ENCODE measurements at places on chromosomes 12 and 14.
A peak's percentile ranks its signal among the peaks of the same experiment; 100 is the strongest.

GRCh38 chr12:109510196-109510595, 32.8 kb downstream of the UBE3B start:
- DNase-seq = no peak

DNA sequence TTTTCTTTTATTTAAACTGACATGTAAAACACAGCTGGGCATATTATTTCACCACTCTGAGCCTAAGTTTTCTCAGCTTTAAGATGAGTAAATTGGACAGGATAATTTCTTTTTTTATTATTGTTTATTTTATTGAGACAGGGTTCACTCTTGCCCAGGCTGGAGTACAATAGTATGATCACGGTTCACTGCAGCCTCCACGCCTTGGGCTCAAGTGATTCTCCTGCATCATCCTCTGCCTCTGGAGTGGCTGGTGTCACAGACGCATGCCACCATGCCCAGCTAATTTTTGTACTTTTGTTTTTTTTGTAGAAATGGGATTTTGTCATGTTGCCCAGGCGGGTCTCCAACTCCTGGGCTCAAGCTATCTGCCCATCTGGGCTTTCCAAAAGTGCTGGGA, 12.7 kb downstream of the BMAL2 start:
- DNase-seq = no peak

DNA sequence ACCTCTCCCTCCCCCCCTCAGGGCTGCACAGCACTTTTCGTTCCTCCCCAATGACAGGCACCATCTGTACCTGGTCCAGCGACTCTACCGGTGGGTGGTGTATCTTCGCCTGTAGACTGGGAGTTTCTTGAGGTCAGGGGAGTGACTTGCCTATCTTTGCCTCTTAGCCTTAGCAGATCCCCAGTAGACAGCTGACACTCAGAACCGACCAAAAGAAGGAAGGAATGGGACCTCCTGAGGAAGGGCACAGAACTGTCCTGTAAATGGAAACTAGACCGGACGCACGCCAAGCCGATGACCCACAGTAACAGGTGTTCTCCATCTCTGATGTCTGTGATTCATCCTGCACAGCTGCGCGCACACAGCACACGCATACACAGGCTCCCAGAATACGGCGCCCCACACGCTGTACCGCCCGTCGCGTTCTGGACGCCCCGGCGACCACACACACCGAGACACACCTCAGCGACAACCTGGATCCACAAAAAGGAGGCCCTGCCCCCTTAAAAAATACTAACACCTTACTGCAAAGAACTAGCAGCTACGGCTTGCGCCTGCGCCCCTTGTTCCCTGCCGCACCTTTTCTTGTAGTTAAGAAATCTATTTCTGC, 673 bp upstream of the TTC9 start:
- peak; percentile 30 for DNase-seq

- peak; percentile 47 for DNase-seq
Observed at GRCh38 chr14:75702616-75703261, 41.7 kb downstream of the TTLL5 start.

- no peak for DNase-seq
Observed at GRCh38 chr12:63905544-63905943, 61.0 kb downstream of the SRGAP1 start.

GRCh38 chr12:15852383-15852782, 29.8 kb upstream of the STRAP start:
- DNase-seq = peak; percentile 87

DNA sequence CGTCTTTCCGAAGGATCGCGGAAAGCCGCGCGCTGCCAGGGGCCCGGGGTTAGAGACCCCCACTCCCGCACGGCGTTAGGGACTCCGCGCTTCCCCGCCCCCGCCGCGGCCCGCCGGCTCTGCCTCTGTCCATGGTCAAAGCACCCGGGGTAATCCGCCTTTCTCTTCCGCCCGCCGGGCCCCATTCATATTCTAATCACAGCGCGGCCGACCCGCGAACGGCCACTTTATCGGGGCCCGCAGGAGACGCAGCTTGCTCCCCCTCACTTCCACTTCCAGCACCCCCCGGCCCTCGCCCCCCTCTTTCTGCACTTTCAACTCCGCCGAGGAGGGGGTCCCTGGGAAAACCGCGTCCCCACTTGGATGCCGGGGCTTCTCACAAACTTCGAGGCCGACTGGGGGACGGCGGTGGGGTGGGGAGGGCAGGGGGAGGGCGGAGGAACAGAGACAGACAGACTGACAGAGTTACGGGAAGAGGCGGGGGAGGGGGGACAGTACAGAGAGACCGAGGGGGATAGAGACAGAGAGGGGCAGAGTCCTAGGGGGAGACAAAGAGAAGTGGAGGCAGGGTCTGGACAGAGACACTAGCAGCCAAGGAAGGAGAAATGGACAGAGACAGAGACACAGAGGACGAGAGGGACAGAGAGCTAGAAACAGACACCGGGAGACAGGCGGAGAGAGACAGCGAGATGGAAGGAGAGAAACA, 1.1 kb upstream of the RFX4 start:
- DNase-seq = peak; percentile 25

DNA sequence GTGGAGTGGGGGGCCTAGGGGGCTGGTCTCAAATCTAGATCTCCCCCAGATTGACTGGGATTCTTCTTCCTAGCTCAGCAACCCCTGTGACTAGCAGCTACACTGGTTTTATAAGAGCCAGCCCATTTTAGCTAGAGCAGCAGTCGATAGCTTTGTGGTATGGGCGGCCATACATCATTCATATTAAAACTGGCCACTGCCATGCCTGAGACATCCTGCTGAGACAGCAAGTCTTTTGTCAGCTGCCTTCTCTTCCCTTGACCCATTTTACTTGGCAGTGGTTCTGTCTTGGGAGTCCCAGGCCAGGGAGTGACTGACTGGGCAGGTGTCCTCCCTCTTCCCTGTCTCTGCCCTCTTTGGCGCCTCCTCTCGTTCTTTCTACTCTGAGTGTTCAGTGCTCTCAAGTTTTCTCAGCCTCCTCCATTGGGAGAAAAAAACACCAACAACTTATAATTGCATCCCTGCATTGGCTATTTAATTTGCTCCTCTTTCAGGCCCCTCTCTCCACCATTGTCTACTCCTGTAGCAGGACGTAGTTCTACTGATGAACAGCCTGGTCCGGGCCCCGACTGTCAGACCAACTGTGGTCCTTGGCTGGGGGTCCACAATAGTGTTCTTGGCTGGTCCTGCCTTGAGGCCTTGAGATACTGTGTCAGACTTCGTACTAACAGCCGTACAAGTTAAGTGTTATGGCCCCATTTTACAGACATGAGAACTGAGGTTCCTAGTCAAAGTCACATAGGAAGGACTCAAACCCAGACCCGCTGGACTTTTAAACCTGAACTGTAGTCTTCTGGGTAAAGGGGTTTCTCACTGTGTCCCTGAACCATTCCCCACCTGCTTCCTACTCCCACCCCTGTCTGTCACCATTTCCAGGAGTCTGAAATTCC, 18.3 kb upstream of the JDP2 start:
- DNase-seq = no peak

GRCh38 chr12:105358789-105359188, 28.3 kb downstream of the C12orf75 start:
- DNase-seq = no peak

DNA sequence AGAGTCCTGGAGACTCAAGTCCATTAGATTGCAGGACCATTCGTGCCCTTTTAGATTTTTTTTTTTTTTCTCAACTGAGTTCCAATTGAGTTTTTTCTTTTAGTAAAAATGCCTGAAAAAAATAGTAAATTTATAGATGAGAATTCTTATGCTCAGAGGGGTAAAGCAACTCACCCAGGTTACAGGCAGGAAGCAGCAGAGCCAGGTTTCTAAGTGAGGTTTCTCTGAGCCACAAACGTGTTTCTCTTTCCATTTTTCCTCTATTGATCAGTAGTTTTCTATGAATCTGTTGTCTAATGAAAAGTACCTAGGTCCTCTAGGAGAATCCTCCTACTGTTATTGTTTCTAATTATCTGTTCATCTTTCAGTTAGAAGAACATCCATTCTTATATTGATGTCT, 66.4 kb upstream of the C12orf71 start:
- DNase-seq = no peak

GRCh38 chr14:85316701-85317410, 213.1 kb upstream of the FLRT2 start:
- no peak for DNase-seq

- no peak for DNase-seq
Observed at GRCh38 chr12:9650151-9650576, 19.3 kb upstream of the CLEC2D start.

- DNase-seq = no peak
Observed at GRCh38 chr12:130592641-130593040, 123.5 kb downstream of the RIMBP2 start.

DNA sequence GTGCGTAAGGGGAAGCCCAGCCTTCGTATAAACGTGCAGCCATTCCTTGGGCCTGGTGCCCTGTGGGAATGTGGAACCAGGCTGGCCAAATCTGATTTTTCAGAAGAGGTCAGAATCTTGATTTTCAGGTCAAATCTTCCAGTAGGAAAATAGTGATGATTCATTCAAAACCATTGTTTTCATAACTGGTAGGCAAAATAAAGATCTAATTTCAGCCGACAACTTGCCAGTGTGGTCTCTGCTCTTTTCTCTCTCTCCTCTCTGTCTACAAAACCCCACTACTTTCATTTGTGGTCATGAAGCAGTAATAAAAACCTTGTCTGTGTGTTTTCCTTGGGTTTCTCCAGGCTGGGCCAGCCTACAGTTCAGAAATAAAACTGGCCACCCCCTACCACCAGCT, 135.1 kb downstream of the RBM19 start:
- peak; percentile 41 for DNase-seq

GRCh38 chr14:67536087-67536486, 3.0 kb downstream of the PLEKHH1 start:
- no peak for DNase-seq

GRCh38 chr14:54498095-54498531, 9.3 kb upstream of the GMFB start:
- DNase-seq = no peak

- no peak for DNase-seq
Observed at GRCh38 chr14:69313176-69313575, 53.2 kb downstream of the GALNT16 start.

DNA sequence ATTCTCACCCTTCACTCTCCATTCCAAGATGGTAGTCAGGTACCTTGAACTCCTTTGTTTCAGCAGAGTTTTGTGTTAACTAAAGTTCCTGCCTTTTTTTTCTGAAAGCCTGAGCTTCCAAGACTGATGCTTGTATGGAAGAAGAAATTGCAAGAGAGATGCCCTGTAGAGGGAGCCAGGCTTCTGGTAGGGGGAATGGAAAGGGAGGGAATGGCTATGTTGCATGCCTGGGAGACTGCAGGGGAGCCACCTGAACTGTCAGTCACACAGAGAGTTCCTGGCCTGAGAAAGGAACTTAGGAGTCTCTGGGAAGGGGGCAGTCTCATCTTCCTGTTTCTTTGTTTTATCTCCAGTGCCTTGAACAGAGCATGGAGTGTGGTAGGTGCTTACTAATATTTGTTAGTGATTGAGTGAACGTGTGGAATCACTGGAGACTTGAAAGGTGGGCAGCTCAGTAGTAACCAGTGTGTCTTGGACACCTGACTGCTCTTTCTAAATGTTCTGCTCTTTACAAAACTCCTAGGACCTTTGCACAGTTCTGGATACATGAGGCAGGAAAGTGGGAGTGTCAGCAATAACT, 132.2 kb downstream of the ANO4 start:
- DNase-seq = peak; percentile 46

DNA sequence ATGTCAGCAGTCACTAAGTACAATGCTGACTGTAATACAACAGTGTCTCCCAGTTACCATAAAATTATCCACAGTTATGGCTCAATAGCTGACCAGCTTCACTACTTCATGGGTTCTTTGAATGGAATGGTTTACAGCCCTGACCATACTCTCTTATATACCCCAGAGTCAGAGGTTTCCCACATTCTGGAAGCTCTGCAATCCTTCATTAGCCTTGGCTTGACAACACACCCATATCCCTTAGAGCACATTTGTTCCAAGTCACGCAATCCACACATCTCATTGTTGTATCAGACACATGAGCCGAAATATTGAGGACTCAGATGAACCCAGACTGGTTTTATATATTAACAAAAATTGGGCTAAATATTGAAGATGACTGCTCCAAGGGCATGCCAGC, 209.4 kb upstream of the PLXNC1 start:
- no peak for DNase-seq

GRCh38 chr14:43671716-43672485, 835.2 kb downstream of the FSCB start:
- DNase-seq = no peak

- DNase-seq = no peak
Observed at GRCh38 chr14:59166258-59166657, 22.2 kb upstream of the DAAM1 start.

DNA sequence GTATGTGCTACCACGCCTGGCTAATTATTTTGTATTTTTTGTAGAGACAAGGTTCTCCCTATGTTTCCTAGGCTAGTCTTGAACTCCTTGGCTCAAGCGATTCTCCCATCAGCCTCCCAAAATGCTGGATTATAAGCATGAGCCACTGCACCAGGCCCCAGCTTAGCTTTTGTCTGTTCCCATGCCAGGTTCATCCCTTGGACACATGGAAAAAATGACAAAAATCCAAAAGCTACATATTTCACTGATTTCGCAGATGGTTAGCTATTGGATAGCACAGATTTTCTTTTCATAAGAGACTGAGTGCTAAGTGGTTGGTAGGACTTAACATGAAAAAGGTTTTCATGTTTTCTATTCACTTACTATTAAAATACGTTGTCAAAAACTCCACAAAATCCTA, 286.6 kb upstream of the KITLG start:
- no peak for DNase-seq

GRCh38 chr12:5633106-5633505, 201.2 kb downstream of the NTF3 start:
- no peak for DNase-seq

DNA sequence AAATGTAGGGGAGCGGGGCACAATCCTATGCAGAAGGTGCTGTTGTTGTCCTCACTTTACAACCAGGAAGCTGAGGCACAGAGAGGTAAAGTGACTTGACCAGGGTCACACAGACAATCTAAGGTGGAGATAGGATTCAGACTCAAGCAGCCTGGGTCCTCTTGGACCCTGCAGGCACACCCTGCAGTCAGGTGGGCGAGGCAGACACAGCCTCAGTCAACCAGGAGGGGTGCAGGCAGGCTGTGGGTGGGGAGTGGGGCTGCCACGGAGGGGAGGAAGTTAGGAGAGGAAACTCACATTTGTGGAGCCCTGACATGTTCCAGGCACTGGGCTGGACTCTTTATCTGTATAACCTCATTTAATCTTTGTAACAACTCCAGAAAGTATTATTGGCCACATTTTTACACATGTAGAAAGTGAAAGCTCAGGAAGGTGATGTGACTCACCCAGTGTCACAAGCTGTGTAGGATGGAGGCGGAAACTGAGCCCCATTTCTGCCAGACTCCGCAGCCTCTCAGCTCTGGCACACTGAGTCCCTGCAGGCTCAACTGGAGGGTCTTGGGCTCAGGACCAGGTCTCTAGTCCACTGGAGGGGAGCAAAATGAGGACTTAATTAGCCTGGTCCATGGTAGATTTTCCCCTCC, 24.9 kb upstream of the CHGA start:
- DNase-seq = no peak

GRCh38 chr12:49092086-49092815, 2.4 kb downstream of the DHH start:
- peak; percentile 53 for DNase-seq

DNA sequence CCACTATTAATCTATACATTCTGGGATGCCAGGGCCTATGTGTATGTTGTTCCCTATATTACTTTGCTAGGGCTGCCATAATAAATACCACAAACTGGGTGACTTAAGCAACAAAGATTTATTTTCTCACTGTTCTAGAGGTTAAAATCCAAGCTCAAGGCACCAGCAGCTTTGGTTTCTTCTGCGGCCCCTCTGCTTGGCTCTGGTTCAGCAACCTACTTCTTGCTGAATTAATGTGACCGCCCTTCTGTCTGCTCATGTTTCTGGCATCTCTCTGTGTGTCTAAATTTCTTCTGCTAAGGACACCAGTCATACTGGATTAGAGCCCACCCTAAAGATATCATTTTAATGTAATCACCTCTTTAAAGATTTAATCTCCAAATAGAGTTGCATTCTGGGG, 84.7 kb downstream of the ZNF664 start:
- DNase-seq = no peak

Data from fibroblast of pulmonary artery (primary cell).